ENCODE measurements at places on chromosomes 1 and 21. TPM values are rescaled to one million over a fixed set of nuclear protein-coding genes. Genes with fewer than 3 reads are reported as not detected.

The USH2A gene
- not detected for polyA plus RNA-seq

The KRTAP10-4 gene
- polyA plus RNA-seq = not detected

The GUCA2B gene
- polyA plus RNA-seq = not detected

The BCL2L15 gene
- not detected for polyA plus RNA-seq
